ENCODE measurements at places on chromosomes 11 and 22. TPM values are rescaled to one million over a fixed set of nuclear protein-coding genes. Genes with fewer than 3 reads are reported as not detected.

CBLIF gene
- not detected for total RNA-seq

- no peak for DNase-seq
Observed at GRCh38 chr11:98734686-98735085, 286.1 kb upstream of the CNTN5 start.

DNA sequence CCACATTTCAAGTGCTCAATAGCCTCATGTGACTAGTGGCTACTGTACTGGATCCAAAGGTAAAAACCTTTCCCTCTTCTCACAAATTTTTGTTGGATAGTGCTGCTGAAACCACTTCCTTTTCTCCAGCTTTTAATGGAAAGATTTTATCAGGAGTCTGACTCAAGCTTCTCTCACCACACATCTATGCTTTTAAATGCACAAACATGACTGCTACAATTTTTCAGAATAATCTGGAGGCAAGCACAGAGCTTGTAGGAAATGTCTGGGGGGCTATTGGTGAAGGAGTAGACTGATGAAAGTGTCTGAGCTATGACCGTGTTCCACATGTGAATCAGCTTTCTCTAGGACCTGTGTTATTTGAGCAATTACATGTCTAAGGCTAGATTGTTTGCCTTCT is 101.1 kb upstream of the FAT3 start:
- DNase-seq: no peak

DNA sequence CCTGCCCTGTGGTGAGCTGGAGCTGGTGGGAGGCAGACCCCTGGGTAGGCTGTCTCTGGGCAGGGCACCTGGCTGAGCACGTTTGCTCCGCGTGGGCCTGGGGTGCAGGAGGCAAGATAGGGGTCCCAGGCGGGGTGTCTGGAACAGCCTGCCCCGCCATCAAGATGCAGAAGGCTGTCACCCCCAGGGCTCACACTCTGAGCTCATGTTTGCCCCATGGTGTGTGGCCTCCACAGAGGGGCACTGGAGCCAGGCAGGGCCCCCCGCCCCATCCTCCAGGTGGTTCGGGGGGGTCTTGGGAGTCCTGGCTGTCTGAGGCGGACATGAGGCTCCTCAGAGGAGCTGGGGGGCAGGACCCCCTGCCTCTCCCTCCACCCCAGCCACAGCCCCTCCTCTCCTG is 28.9 kb upstream of the CARS1 start:
- DNase-seq: no peak

GRCh38 chr11:134289789-134290188 is 13.6 kb downstream of the GLB1L3 start:
- DNase-seq: no peak

GRCh38 chr11:1073261-1073724 is 1.4 kb upstream of the MUC2 start:
- DNase-seq: peak; percentile 72

DNA sequence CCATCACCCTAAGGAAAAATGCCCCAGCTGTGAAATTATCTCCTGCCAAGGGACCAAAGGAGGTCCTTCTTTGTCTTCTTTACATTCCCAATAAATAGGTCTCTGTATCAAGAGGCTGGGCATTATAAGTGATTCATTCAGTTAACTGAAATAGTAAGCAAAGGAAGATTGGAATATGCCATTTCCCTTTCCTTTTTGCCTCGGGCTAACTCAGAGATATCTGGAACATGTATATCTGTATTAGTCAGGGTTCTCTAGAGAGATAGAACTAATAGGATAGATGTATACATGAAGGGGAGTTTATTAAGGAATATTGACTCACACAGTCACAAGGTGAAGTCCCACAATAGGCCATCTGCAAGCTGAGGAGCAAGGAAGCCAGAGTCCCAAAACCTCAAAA is 15.3 kb upstream of the CWF19L2 start:
- DNase-seq: no peak

Data from left lung (tissue), 14 donors.